ENCODE measurements at places on chromosomes 5 and 9. TPM values are rescaled to one million over a fixed set of nuclear protein-coding genes. Genes with fewer than 3 reads are reported as not detected.

Gene HAVCR1
- polyA plus RNA-seq: 2.8 TPM

DNA sequence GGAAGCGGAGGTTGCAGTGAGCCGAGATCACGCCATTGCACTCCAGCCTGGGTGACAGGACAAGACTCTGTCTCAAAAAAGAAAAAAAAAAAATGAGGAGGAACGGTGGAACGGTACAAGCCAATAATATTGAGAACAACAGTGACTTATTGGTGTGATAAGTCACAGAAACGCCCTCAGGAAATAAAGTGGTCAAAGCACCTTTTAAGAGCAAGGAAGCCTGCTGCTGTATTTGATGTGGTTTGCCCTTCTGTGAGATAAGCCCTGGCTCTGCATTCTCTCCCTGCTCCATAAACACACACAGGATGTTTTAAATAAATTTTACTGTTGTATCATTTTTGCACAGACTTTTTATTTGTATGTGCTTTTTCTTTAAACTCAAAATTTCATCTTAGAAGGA lies 269.9 kb upstream of the MSX2 start:
- no peak for DNase-seq

- no peak for DNase-seq
Measured at GRCh38 chr5:66958201-66958979, 238.2 kb downstream of the CD180 start.

DNA sequence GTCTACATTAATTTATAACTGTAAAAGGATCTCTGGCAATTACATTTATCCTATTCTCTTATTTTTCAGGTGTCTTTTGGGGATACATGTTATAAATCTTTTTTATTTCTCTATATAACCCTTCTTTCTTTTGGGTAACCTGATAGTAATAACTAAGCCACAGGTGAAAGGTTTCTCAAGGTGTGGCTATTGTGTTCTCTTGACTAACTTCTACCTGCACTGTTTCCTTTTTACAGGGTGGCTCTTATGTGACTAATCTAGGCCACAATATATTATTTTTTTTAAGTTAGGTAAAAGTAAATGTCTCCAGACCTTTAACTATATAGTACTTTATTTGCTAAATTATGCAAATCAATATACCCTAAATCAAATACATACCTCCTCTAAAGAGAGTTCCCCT lies 193.2 kb downstream of the EFNA5 start:
- DNase-seq: no peak

DNA sequence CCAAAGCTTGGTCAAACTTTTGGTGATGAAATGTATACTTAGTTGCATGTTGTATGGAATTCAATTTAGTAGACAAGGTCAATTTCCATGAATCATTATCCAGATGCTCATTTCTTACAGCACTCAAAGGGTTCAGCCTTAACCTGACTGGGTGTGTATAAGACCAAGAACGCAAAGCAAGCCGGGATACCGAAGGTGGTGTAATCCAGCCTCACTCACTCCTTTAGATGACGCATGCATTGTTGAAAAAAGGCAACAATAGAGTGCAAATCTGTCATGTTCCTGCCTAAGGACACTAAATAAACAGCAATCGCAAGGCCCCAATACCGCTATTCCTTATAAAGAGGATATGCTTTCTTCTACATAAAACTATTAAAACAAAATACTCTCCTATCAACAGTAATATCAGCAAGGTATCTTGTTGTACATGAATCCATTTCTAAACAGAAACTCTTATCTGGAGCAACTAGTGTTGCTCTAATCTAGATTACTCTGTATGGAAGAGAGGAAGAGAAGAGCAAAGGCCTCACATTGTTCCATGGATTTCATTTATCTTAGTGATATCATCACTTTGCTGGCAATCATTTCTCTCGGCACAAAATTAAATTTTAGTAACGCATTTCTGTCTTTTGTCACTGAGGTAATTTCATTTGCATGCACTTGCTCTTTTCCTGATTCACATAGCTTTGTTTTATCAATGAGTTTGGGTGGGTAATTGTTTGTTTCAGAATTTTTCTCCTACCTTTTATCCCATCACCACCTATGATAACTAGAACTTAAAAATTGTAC lies 96.2 kb downstream of the PLK2 start:
- no peak for DNase-seq

Measured in renal cortex interstitium (tissue), 15 donors.